ENCODE measurements at places on chromosomes 6 and 20. TPM values are rescaled to one million over a fixed set of nuclear protein-coding genes. Genes with fewer than 3 reads are reported as not detected.

Gene MTFR2
- 1.2 TPM for total RNA-seq

DNA sequence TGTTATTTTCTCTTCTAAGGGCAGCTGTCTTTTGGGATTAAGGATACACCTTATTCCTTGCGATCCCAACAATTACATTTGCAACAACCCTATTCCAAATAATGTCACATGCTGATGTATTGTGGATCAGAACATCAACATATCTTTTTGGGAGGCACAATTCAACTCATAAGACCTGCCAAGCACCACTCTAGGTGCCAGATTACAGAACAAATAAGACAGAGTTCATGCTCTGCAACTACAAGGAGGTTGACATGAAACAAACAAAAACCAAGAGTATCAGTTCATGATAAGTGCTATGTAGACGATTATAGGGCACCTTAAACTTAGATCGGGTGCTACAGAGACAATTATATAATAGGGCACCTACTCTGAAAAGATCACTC lies 203.2 kb upstream of the SGK1 start:
- no peak for DNase-seq

Gene PTCRA
- total RNA-seq: not detected

DNA sequence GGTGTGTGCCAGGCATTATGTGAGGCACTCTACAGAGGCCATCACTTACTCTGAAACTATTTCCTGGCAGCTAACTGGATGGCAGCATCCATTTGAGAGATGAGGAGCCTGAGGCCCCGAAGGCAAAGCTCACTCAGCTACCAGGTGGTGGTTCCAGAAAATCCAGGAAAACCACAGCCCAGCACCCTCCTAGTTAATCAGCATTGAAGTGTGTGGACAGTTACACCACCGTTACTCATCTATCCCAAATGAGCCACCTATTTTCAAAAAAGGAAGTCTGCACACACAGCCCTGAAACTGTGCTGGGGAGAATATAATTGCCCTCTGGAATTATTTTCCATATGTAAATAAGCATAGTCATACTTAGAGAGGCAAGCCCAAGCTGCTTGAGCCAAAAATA lies 67.4 kb downstream of the CNBD2 start:
- DNase-seq: no peak

DNA sequence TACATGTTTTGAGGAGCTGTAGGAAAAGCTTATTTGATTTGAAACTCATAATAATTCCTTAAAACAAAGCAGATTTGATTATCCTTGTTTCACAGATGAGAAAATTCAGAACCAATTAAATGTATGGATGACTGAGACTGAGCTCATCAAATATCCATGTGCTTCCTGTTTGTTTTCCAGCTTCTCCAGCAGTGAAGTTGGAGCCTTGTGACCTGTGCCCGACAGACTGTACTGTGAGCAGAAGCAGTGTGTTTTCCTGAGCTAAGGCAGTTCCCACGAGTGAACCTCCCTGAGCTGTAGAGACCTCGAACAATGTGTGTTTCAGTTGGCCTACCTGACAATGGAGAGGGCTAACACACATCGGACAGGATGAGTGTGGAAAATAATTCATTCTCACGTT lies 599.5 kb upstream of the NRSN1 start:
- DNase-seq: no peak

Gene ZNF311
- total RNA-seq: 0.64 TPM

Gene ANKEF1
- 5.1 TPM for total RNA-seq

Gene EYA2
- not detected for total RNA-seq

Gene GHRH
- not detected for total RNA-seq

DNA sequence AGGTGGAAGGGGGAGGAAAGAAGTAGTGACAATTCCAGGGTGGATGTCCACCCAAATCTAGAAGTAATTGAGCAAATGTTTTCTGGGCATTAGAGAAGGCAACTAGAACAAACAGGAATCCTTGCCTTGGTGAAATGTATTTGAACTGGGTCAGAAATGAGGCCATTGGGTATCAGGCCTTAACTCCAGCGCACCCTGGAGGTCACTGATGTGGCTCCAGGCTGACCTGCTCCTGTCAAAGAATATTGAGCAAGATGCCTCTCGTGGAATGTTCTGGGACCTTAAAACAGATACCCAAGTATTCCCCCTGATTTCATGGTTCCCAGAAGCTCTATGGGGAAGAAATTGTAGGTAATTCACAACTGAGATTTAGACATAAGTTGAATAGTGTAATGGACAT lies 6.9 kb downstream of the HLA-DPB1 start:
- no peak for DNase-seq

Gene NOTCH4
- 1.2 TPM for total RNA-seq

DNA sequence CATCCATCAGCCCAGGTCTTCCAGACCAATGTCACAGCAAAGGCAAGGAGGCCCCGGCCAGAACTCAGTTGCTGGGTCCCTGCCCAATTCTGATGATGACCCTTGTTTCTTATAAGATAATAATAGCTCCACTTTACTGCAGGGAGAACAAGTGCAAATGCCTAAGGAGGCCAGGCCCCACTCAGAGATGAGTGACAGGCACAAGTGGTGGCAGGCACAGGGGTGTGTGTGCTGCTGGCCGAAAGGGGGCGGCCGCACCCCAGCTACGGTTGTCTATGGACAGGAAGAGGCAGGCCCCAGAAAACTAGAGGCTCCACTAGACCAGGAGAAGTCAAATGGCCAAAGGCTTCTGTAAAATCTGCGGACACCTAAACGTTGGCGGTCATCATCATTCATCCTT lies 28.6 kb downstream of the GNAS-AS1 start:
- no peak for DNase-seq

Gene PTPN1
- 59.5 TPM for total RNA-seq

Gene TMEM239
- not detected for total RNA-seq

DNA sequence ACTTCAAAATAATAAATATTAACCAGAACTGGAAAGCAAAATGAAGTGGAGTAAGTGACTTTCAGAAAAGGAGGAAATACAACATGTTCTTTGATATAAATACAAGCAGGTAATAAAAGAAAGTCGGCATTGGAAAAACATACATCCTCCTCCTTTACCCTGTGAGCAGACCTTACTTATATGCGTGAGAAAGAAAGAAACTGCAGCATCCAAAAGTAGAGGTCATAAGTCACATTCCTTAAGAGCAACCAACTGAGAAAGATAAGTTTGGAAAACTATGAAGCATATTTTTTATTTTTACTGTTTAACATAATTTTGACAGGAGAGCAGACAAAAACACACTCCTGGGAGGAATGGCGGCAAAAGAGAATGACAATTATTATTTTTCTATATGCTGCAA lies 155.5 kb downstream of the HACE1 start:
- no peak for DNase-seq

DNA sequence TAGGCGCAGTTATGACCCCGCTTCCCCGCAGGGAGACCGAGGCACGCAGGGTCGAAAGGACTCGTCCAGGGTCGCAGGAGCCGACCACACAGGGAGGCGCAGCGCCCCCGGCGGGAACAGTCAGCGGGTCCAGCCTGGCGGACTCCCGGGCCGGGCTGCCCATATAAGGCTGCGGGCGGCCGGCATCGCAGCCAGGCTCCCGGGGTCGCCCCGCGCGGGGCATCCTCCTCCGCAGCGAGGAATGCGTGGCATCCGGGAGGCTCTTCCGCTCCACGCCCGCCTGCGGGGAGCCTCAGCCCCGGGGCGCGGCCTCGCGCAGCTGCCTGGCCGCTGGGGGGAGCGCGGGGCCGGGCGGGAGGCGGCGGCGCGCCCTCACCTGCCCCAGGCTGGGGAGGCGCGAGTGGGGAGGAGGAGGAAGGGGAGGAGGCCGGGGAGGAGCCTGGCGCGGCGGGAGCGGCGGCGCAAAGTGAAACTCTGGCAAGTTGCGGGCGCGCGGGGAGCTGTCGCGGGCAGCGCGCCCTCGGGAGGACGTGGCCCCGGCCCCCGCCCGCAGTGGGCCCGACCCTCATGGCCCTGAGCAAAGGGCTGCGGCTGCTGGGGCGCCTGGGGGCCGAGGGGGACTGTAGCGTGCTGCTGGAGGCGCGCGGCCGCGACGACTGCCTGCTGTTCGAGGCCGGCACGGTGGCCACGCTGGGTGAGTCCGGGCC lies at the start of gene SYNJ2:
Gene SYNJ2 (plus strand): TSS at position 469 of the 707 bp plus-strand sequence. CDS start 99 bp downstream, at position 568.
- DNase-seq: peak; percentile 87

- no peak for DNase-seq
Measured at GRCh38 chr6:43847741-43848630, 78.0 kb downstream of the VEGFA start.

DNA sequence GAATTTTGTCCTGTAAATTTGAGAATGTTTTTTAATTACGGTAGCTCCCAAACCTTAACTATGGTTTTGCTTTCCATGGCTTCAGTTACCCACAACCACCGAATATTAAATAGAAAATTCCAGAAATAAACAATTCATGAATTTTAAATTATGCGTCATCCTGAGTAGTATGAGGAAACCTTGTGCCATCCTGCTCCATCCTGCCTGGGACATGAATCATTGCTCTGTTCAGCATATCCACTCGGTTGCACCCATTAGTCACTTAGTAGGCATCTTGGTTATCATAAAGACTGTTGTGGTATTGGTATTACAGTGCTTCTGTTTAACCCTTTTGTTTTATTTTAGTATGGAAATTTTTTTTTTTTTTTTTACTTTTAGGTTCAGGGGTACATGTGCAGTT lies 39.7 kb downstream of the KCNS1 start:
- DNase-seq: no peak

Gene UNC5CL
- 6.2 TPM for total RNA-seq

DNA sequence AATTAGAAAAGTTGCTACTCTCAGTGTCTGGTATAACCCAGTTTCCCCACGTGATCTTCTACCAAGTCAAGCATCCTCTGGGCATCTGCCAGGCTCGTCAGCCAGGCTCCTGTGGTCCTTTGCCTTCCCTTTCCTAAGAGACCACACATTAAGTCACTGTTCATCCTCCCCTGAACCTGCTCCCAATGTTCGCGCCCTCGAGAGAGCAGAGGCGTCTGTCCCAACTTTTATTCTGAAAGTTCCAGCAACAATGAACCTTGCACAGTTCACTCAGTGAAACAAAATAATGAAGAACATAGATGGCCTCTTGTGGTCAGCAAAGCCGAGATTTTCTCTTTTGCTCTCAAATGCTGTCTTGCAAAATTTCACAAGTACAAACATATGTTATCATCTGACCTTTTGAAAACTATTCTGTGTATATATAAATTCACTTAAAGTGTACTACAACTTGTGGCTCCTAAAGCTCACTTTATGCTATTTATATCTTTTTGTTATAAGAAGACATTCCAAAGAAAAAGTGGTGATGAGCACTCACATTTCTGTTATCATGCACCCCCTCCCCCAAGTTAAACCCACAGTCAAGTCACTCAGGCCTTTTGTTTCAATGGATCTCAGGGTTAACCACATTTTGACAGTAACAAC lies 39.2 kb upstream of the NHSL1 start:
- no peak for DNase-seq

Gene KLC4
- 51.6 TPM for total RNA-seq

GRCh38 chr20:2010533-2010932 lies 16.7 kb upstream of the PDYN start:
- no peak for DNase-seq

Gene GSTA2
- total RNA-seq: not detected

DNA sequence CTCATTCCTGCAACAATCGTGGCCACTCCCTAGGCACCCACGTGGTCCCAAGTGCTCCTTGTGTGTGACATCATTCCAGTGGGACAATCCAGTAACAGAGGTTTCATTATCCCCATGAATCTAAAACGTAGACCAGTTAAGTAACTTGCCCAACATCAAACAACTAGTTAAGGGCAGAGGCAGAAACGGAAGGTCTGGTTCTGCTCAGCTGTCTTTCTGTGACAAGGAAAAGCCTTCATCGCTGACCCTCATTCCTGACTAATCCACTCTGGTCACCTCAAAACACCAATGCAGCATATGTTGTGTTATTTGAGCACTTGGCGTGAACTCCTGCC lies 261.4 kb upstream of the JARID2 start:
- no peak for DNase-seq

Gene MUCL3
- not detected for total RNA-seq

- no peak for DNase-seq
Measured at GRCh38 chr6:44064089-44064947, 62.9 kb downstream of the MRPL14 start.

Gene SLC2A4RG
- 121 TPM for total RNA-seq

DNA sequence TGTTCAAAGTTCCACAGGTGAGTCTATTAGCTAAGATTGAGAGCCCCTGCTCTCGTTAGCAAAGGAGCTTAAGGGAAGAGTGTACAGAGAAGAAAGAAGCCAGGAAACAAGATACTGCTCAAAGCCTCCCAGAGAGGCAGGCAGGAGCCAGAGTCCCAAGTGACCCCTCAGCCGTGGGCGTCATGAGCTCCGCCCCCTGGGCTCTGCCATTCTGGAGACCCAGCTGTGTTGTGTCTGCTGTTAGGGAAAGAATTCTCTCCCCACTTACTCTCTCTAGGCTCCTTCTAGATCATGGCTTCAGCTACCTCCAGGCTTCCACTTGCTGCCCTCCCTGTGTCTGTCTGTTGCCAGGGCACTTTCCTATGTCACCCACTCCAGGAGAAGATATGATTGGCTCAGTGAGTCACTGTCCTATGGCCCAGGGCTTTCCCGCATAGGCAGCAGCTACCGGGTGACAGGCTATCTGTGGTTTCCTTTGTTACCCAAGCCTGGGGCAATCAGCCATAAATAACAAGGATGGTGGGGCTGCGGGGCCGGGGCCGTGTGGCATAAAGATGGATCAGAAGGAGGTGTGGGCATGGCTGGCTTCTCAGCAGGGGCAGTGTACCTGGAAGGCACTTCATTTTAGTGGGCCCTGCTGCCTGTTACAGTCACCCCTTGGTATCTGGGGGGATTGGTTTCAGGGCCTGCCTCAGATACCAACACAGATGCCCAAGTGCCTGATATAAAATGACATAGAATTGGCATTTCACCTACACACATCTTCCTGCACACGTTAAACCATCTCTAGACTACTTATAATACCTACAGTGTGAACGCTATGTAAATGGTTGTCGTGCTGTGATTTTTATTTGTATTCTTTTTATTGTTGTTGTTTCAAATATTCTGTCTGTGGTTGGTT lies 118.9 kb downstream of the ARMC2 start:
- DNase-seq: no peak

Gene DEF6
- 236 TPM for total RNA-seq

- DNase-seq: no peak
Measured at GRCh38 chr6:104462811-104463599, 396.7 kb downstream of the HACE1 start.

GRCh38 chr6:142728364-142728763 lies 216.6 kb downstream of the HIVEP2 start:
- no peak for DNase-seq

- DNase-seq: no peak
Measured at GRCh38 chr20:50220894-50221365, 30.3 kb downstream of the CEBPB start.

Gene ULBP2
- total RNA-seq: not detected

DNA sequence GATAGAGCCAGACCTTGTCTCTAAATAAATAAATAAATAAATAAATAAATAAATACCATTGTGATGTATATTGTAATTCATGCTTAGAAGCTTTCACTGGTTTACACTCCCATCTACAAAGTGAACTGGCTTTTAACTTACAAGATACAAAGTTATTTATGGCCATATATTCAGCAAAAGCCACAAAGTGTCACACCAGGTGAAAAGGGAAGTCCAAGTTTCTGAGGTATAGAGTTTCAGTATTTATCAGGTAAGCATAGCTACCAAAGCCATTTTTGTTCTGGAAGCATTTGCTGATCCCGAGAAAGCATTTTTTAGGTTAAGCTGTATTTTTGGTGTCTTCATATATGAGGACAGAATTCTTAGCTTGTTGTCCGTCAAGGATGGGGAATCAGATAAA lies 22.1 kb upstream of the PKIG start:
- DNase-seq: no peak

GRCh38 chr6:160162030-160162566 lies 40.5 kb downstream of the SLC22A1 start:
- no peak for DNase-seq

Gene SGK2
- total RNA-seq: 0.70 TPM

GRCh38 chr20:35042268-35042667 lies 50.3 kb downstream of the TRPC4AP start:
- no peak for DNase-seq

Data from CD4-positive, alpha-beta memory T cell (primary cell).